ENCODE measurements at places on chromosomes 16 and 17.

- peak; percentile 26 for DNase-seq
These were observed 162.4 kb upstream of the FAM20A start for GRCh38 chr17:68763562-68763961.

DNA sequence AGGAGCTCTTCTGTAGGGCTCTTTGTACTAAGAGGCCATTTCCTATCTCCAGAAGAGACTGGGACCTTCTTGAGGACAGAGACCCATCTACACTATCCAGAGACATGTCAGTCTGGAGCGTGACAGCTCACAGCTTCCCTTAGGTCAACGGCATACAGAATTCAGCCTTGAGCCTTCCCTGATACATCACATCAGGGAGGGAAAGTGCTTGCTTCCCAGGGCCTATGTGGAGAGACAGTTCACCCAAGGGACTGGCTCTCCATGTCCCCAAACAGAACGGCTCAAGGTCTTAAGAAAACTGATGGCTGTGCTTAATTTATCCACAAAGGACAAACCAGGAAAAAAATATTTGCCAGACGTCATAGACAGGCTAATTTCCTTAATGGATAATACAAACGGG, 7.7 kb downstream of the CENPV start:
- no peak for DNase-seq

- DNase-seq: no peak
These were observed 19.2 kb downstream of the ZC3H18 start for GRCh38 chr16:88589441-88589840.

DNA sequence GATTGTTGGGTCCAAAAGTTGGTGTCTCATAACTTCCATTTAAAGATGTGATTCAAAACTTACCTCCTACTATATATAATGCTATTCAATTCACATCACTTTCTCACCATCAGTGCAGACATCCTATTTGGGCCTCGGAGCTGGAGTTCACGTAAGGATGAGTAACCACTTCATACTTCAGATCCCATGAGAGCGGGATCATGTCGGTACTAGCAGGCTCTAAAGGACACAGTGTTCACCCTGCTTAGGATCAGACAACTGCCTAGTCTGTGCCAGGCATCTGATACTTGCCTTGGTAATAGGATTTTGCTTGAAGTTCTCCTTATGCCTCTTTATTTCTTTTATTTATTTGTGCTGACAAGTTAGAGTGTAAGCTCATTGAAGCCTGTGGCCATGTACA, 39.5 kb downstream of the RBFOX1 start:
- no peak for DNase-seq

GRCh38 chr17:561116-561515, 153.5 kb downstream of the VPS53 start:
- DNase-seq: no peak

- no peak for DNase-seq
These were observed 622.2 kb upstream of the SALL1 start for GRCh38 chr16:51773071-51773890.

DNA sequence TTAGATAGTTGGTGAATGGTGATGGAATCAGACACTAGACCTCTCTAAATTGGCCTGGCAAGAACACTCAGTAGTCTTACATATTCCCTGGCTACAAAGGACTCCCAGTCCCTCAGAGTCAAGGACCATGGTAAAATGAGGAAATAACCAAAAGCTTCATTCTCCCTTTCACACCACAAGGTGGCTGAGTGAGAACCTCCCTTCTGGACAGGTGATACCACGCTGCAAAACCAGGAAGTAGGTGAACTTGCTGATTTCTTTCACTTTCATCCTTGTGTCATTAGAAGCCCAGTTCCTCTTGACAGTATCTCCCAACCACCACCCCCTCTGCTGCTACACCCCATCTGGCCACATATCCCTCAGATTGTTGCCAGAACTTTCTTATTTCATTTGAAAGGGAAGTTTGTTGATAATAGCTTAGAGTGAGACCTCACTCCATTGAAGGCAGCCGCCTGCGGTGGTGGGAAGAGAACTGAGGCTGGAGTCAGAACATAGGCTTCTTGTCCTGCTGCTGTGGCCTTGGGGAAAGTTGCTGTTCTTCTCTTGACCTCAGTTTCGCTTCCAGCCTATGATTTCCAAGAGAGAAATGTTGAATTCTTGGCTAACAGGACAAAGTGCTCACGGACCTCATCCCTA, 290.6 kb upstream of the CCL2 start:
- DNase-seq: no peak

DNA sequence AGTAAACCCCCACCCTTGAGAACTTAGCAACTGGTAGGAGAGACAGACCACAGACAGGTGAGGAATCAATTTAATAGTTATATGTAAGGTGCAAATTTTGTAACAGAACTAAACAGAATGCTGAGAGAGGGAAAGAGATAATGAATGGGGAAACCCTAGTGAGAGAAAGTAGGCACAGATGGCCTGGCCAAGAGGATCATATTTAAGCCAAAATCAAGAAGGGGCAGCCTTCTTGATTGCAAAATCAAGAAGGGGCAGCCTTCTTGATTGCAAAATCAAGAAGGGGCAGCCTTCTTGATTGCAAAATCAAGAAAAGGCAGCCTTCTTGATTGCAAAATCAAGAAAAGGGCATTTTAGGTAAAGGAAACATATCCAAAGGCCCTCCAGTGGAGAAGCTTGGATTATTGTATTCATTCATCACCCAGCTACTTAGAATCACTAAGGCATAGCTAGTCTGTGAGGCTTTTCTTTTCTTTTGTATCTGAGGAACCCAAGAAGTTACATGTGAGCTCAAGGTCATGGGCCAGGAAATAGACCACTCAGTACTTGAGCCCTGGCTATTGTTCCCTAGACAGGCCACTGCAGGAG, 190.6 kb downstream of the CYLD start:
- no peak for DNase-seq

- no peak for DNase-seq
These were observed 12.7 kb downstream of the MMP2 start for GRCh38 chr16:55491691-55492090.

DNA sequence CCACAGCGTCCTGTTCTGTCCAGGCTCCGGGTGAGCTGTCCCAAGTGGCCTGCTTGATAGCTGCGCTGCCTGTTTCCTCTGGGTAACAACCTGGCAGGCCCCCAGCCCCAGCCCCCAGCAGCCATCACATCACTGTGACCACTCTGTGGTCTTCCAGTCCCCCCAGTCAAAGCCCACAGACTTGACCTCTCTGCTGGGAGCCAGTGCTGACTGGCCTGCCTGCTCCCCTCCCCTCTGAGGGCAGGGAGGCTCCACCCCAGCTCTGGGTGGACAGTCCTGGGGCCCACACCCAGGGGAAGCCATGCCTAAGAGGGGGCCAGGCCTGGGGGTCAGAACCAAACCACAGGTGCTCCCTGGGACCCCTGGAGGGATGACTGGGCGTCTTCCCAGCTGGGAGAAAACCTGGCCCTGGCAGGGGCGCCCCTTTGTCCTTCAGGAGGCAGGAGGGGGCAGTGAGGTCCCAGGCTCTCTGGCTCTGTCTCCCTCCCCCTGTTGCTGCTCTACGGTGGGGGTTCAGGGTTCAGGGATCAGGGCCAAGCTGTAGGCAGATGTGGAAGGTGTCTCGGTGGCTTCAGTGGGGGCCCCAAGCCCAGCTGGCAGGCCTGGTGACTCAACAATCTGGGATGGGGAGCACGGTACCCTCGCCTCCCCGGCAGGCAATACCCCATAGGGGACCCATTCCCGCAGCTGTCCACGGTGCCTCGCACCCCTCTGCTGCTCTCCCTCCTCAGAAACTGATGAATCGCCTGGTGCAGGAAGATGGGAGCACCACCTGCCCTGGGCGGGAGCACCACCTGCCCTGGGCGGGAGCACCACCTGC, 1.8 kb upstream of the SLC16A3 start:
- no peak for DNase-seq

DNA sequence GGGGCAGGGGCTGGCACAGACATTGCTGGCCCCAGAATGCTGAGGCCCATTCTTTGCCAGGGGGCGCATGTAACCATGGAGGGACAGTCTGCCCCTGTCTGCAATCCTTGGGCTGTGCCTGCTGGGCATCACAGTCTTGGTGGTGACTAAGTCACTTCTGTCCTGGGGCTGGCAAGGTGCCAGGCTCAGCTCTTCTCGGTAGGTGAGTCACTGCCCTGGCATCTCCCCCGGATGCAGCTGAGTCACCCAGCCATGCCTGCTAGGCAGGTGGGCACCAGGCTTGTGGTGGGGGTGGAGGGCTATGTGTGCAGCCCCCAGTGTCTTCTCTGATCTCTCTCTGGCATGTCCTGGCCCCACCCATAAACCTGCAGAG, 5.6 kb downstream of the RARA start:
- peak; percentile 91 for DNase-seq

- DNase-seq: peak; percentile 86
These were observed 71.0 kb downstream of the RAI1 start for GRCh38 chr17:17752089-17752820.

DNA sequence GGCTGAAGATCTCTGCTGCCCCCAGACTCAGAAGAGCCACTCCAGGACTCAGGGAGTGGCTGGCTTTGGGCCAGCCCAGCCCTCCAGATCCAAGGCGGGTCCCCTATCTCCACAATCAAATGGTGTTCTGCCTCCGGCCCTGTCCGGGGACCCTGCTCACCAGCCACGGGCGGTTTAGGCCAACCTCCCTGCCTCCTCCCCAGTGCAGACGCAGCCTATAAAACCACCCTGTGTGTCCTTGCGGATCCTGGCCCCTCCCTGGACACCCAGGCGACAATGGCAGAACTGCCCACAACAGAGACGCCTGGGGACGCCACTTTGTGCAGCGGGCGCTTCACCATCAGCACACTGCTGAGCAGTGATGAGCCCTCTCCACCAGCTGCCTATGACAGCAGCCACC, at the start of gene SLC12A3:
Gene SLC12A3, plus strand, starts transcription at position 248 of the 400 bp plus-strand sequence. Its CDS starts 29 bp downstream, at position 277.
- DNase-seq: no peak

DNA sequence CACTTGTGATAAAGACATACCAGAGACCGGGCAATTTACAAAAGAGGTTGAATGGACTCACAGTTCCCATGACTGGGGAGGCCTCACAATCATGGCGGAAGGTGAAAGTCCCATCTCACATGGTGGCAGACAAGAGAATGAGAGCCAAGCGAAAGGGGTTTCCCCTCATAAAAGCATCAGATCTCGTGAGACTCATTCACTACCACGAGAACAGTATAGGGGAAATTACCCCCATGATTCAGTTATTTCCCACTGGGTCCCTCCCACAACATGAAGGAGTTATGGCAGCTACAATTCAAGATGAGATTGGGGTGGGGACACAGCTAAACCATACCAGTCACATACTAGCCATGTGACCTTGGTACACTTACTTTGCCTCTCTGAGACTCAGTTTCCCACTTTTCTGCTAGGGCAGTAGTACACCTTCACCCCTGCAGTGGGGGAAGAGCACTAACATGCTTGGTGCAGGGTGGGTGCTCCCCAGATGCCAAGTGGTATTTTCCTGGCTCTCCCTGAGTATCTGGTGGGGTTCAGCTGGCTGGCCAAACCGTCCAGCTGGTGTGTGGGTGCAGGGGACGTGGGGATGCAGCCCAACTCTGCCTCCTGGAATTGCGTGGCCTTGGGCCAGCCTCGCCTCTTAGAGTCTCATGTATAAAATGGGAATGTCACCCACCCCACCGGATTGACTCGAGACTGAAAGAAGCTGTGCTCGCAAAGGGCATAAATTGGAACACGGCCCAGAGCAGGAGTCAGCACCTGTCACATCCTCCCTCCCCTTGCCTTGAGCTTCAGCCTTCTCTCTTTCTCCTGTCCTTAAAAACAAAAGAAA, 364.1 kb downstream of the CPPED1 start:
- DNase-seq: no peak

GRCh38 chr17:32928586-32929535, 908 bp downstream of the TMEM98 start:
- no peak for DNase-seq

DNA sequence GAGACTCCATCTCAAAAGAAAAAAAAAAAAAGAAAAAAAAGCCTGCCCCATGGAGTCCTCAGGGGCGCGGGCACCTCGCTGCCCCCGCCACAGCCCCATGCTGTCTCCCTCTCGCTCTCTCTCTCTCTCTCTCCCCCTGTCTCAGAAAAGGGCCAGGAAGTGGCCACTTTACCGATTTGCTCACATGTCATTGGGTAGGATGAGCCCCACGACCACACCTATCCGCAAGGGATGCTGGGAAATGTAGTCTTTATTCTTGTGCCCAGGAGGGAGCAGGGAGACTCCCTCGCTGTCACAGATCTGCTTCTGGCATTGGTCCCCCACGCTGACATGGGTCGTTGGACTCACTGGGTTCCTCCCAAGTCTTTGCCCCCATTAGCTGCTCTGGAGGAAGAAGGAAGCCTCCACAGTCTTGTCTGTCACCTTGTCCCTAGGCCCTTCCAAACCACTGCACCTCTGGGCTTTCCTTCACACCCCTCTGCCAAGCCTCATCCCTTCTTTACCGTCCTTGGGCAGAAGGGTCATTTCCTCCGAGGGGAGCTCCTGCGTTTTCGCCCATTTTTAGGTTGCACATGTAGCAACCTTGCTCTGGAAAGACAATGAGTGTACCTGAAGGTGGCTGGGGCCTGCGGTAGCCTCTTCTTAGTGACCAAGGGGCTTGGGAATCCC, 6.9 kb upstream of the GJD3 start:
- DNase-seq: no peak

DNA sequence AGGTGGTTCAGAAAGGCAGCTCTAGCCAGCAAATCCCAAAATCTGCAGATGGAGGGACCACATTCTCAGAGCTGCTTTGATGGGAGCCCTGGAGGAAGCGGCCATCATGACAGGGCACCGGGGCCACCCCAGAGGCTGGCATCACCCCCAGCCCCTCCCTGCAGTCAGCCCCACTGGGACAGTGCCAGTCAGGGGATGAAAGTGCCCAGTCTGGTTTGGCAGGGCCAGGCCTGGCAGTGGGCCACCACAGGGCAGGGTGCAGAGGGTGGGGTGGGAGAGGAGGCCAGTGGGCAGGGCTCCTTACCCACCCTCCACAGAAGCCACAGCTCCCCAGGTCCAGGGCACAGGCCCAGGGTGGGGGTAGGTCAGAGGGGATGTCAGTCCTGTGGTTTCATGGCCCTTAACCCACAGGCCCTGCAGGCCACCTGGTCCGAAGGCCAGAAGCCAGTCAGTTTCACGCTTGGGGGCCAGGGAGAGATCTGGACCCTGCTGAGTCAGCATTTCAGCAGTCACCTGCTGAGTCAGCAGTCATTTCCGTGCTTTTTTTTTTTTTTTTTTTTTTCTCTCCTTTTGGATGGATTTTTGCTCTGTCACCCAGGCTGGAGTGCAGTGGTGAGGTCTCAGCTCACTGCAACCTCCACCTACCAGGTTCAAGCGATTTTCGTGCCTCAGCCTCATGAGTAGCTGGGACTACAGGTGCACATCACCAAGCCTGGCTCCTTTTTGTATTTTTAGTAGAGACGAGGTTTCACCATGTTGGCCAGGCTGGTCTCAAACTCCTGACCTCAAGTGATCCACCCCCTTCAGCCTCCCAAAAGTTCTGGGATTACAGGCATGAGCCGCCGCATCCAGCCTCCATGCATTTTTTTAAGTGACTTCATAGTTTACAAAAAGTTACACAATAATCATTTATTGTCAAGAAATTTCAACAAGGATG, 10.4 kb downstream of the SLC25A10 start:
- peak; percentile 68 for DNase-seq

DNA sequence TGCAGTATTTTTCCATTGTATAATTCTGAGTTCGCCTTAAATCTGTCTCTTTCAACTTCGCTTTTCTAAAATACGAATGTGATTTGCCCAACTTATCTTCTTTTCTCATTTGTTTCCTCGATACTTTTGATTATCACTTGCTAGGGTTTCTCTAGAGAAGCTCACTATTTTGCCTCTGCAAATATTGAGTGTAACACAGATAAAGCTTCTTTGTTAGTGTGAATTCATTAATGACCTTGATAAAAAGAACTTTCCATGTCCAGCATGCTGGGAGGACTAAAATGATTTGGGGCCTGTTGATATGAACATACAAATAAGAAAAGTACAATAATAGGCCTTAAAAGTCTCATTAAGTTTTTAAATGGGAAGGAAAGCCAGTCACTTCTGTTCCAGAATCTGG, 303.3 kb downstream of the MAP2K6 start:
- no peak for DNase-seq

- DNase-seq: no peak
These were observed 6.7 kb downstream of the RPRML start for GRCh38 chr17:46972346-46972745.
